ENCODE measurements at places on chromosomes 5 and 9.

DNA sequence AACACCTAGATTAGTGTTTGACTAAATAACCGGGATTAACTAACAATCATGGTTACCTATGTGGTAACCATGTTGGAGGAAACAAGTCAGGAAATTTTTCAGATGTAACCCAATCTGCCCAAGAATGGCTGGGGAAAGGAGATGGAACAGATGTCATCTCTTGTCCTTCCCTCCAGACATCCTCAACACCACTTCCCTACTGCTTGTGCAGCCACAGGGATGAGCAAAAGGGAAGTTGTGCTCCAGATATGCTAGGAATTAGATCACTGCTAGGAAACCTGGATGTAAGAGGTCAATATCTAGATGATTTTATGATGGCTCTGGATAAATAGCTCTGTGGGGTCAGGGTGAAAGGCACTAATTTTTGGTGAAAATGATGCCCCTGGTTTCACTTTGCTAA lies 61.3 kb upstream of the ELL2 start:
- H3K27me3 ChIP-seq: no peaks in the 10 kb centered on the region
- H3K4me1 ChIP-seq: peaks cover 17% of the 10 kb centered on the region
- DNase-seq: no peak
- peak overlapping the region; percentile 51 for H3K27ac ChIP-seq

- DNase-seq: no peak
- peaks cover 2% of the 10 kb centered on the region for H3K27me3 ChIP-seq
- no peaks in the 10 kb centered on the region for H3K36me3 ChIP-seq
- H3K4me3 ChIP-seq: no peak overlapping the region
- no peak overlapping the region for H3K27ac ChIP-seq
Observed at GRCh38 chr5:135233477-135233876, 165.6 kb downstream of the MACROH2A1 start.

GRCh38 chr5:147234825-147235635 lies at the start of gene STK32A:
STK32A (plus strand) TSS chr5:147235026; CDS start chr5:147239635, 4,609 bp downstream.
- DNase-seq: no peak
- no peaks in the 10 kb centered on the region for H3K36me3 ChIP-seq
- peaks cover 17% of the 10 kb centered on the region for H3K27me3 ChIP-seq
- peak within 1 kb of the TSS; percentile 33 for H3K4me3 ChIP-seq

- H3K27ac ChIP-seq: no peak overlapping the region
- DNase-seq: no peak
- no peaks in the 10 kb centered on the region for H3K27me3 ChIP-seq
- no peaks in the 10 kb centered on the region for H3K36me3 ChIP-seq
- peaks cover 5% of the 10 kb centered on the region for H3K4me1 ChIP-seq
- no peak overlapping the region for H3K4me3 ChIP-seq
Observed at GRCh38 chr5:17056141-17056631, 120.1 kb upstream of the MYO10 start.

GRCh38 chr9:70053864-70054263 lies 10.2 kb downstream of the MAMDC2 start:
- H3K4me3 ChIP-seq: no peak overlapping the region
- no peak for DNase-seq
- no peak overlapping the region for H3K27ac ChIP-seq
- H3K36me3 ChIP-seq: no peaks in the 10 kb centered on the region
- peaks cover 6% of the 10 kb centered on the region for H3K4me1 ChIP-seq
- no peaks in the 10 kb centered on the region for H3K27me3 ChIP-seq

DNA sequence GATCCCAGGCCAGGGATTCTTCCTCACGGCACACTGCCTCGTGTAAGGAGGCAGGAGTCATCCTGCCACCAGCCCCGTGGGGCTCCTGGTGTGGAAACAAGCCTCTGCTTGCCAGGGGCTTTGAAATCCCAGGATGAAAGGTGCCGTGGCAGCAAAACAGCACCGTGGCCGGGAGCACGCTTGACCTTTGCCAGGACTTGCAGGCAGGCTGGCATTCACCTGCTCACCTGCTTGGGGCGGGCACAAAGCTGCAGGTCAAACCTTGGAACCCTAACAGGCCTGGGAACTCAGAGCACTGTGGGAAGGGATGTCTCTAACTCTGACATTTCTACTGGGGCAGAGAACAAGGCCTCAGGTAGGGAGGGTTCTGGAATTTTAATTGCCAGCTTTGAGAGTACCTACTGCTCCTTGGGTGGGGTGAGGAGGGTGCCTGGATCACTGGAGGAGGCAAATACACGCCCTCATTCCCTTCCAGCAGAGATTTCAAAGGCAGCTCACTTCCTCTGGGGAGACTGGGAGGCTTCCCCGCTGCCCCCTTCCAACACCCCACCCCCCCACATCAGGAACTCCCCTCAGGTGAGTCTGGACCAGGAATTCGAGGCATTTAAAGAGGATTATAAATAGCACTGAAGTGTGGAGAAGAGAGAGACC lies 45.6 kb upstream of the STXBP1 start:
- peaks cover 35% of the 10 kb centered on the region for H3K4me1 ChIP-seq
- H3K27ac ChIP-seq: peak overlapping the region; percentile 97
- H3K27me3 ChIP-seq: no peaks in the 10 kb centered on the region
- H3K4me3 ChIP-seq: peak overlapping the region; percentile 92
- peaks cover 21% of the 10 kb centered on the region for H3K36me3 ChIP-seq
- DNase-seq: no peak

- no peaks in the 10 kb centered on the region for H3K4me1 ChIP-seq
- H3K27ac ChIP-seq: no peak within 1 kb of the TSS
- no peaks in the 10 kb centered on the region for H3K27me3 ChIP-seq
- H3K4me3 ChIP-seq: no peak within 1 kb of the TSS
Observed at GRCh38 chr5:140840978-140841962, at the start of gene PCDHA8. PCDHA8 (plus strand) TSS chr5:140841187; CDS start chr5:140841322, 135 bp downstream.

GRCh38 chr9:91017245-91017644 lies 215.6 kb downstream of the SYK start:
- no peaks in the 10 kb centered on the region for H3K27me3 ChIP-seq
- DNase-seq: no peak
- H3K27ac ChIP-seq: no peak overlapping the region
- H3K36me3 ChIP-seq: no peaks in the 10 kb centered on the region
- no peak overlapping the region for H3K4me3 ChIP-seq
- H3K4me1 ChIP-seq: no peaks in the 10 kb centered on the region

GRCh38 chr5:64532212-64532611 lies 26.4 kb downstream of the RGS7BP start:
- no peaks in the 10 kb centered on the region for H3K27me3 ChIP-seq
- no peaks in the 10 kb centered on the region for H3K4me1 ChIP-seq
- no peak for DNase-seq

DNA sequence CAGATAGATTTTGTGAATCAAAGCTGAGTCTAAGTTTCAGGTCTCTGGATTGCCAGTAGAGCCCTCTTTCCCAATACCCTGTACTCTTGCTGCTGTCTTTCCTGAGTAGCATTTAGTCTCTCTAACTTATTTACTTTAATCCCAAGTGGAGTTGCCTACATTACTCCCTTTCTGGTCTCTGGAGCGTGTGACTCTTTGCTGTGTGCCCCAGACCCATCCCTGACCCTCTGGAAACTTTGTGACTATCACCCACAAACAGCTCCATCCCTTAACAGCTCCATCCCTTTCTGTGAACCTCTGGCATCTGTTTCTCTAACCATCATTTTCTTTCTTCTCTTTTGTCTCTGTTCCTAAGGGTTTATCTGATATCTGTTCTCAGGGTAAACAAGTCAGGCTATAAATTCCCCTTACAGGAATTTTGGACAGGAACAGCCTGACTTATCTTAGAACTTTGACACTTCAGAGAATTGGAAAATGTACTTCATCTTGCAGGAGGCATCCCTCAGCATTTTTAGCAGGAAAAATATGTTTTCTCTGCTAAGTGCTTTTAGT lies 1167.1 kb upstream of the SEMA6A start:
- H3K36me3 ChIP-seq: no peaks in the 10 kb centered on the region
- no peaks in the 10 kb centered on the region for H3K27me3 ChIP-seq
- H3K4me3 ChIP-seq: no peak overlapping the region

- H3K4me1 ChIP-seq: no peaks in the 10 kb centered on the region
- peaks cover 10% of the 10 kb centered on the region for H3K27me3 ChIP-seq
- no peak overlapping the region for H3K27ac ChIP-seq
- no peak overlapping the region for H3K4me3 ChIP-seq
- H3K36me3 ChIP-seq: no peaks in the 10 kb centered on the region
- no peak for DNase-seq
Observed at GRCh38 chr5:177997319-177997670, 1.3 kb upstream of the PROP1 start.

GRCh38 chr9:75139201-75139600 lies 50.9 kb downstream of the OSTF1 start:
- no peak overlapping the region for H3K4me3 ChIP-seq
- DNase-seq: no peak
- H3K4me1 ChIP-seq: no peaks in the 10 kb centered on the region
- no peaks in the 10 kb centered on the region for H3K27me3 ChIP-seq
- no peak overlapping the region for H3K27ac ChIP-seq

- no peak overlapping the region for H3K27ac ChIP-seq
- no peak for DNase-seq
- peak overlapping the region; percentile 90 for H3K4me3 ChIP-seq
- no peaks in the 10 kb centered on the region for H3K36me3 ChIP-seq
- peaks cover 5% of the 10 kb centered on the region for H3K4me1 ChIP-seq
Observed at GRCh38 chr5:129904667-129905472, 605 bp downstream of the CHSY3 start.

GRCh38 chr5:34673463-34674125 lies 17.5 kb downstream of the RAI14 start:
- peaks cover 15% of the 10 kb centered on the region for H3K36me3 ChIP-seq
- no peaks in the 10 kb centered on the region for H3K27me3 ChIP-seq
- peaks cover 34% of the 10 kb centered on the region for H3K4me1 ChIP-seq
- H3K27ac ChIP-seq: peak overlapping the region; percentile 80
- no peak overlapping the region for H3K4me3 ChIP-seq

- no peaks in the 10 kb centered on the region for H3K36me3 ChIP-seq
- peak; percentile 64 for DNase-seq
- no peak overlapping the region for H3K4me3 ChIP-seq
Observed at GRCh38 chr9:109733690-109734089, 46.3 kb upstream of the PALM2AKAP2 start.

DNA sequence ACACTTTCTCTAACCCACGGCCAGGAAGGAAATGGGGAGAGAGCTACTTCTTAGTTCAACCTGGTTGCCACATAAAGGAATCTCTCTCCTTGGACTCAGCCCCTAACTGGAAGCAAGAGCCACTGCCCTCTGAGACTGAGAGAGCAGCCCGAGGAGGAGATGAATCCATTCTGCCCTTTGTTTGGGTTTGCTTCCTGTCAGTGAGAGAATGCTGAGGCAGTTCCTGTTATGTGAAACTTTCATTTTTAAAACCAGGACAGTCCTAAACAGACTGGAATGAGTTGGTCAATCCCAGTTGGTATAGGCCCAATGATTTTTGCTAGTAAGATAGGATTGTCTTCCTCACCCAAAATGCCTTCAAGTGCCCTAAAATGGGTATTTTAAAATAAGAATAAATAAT lies 205.1 kb downstream of the NTRK2 start:
- no peaks in the 10 kb centered on the region for H3K36me3 ChIP-seq

DNA sequence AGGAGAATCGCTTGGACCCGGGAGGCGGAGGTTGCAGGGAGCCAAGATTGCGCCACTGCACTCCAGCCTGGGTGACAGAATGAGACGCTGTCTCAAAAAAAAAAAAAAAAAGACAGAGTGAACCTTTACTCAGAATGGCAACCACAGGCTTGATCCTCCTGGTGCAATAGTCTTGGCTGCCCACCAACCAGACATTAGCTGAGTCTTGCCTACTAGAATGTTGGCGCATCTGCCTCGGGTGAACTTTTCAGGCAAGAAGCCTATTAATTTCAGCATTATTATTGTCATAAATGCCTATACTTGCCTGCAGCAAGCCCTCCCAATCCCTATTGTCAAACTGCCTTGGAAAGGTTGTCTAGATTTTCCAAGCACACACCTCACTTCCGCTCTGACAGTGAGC lies 4.2 kb downstream of the SERINC5 start:
- peak; percentile 40 for DNase-seq
- no peak overlapping the region for H3K4me3 ChIP-seq
- H3K27me3 ChIP-seq: no peaks in the 10 kb centered on the region
- no peak overlapping the region for H3K27ac ChIP-seq
- peaks cover 3% of the 10 kb centered on the region for H3K4me1 ChIP-seq

DNA sequence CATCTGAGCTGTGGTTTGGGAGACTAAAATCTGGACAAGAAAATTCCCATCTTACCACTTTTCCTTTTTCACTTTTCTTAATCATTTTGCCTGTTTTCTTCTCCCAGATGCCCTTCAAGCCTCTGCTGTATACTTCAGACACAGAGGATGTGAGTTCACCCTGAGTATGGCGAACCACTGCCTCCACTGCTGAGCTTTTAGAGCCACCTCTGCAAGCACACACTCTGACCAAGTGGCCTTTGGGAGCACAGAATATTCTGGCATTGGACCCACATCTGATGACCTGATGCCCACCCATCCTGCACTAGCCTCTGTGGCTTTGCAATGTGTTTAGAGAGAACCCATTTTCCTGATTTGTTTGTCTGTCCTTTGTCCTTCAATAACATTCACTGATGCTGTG lies 32.5 kb downstream of the TERT start:
- no peaks in the 10 kb centered on the region for H3K36me3 ChIP-seq
- no peaks in the 10 kb centered on the region for H3K4me1 ChIP-seq
- H3K27ac ChIP-seq: no peak overlapping the region
- DNase-seq: peak; percentile 6
- H3K27me3 ChIP-seq: no peaks in the 10 kb centered on the region

GRCh38 chr9:133692364-133692985 lies 45.7 kb downstream of the SARDH start:
- H3K4me1 ChIP-seq: no peaks in the 10 kb centered on the region
- no peak overlapping the region for H3K4me3 ChIP-seq
- no peak overlapping the region for H3K27ac ChIP-seq
- no peak for DNase-seq

- no peak for DNase-seq
- no peak overlapping the region for H3K4me3 ChIP-seq
- no peaks in the 10 kb centered on the region for H3K36me3 ChIP-seq
Observed at GRCh38 chr5:130545291-130545690, 619.8 kb downstream of the HINT1 start.

DNA sequence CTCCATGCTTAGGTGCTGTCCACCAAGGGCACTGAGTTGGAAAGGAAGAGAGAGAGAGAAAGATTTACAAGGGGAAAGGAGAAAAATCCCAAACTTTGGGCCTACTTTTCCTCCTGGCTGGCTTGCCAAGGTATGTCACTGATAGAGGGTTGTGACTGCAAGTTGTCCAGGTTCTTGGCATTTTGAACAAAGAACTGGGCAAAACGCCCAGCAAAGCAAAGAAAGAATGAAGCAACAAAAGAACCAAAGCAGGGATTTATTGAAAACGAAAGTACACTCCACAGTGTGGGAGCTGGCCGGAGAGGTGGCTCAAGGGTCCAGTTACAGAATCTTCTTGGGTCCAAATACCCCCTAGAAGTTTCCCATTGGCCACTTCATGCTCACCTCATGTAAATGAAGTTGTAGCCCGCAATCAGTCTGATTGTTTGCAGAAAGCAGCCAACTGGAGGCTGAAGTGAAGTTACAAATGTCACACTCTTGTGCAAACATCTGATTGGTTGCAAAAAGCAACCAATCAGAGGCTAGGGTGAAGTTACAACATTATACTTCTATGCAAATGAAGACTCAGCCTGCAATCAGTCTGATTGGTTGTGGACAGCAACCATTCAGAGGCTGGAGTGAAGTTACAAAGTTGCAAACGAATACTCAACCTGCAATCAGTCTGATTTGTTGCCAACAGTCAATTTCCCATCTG lies 263.5 kb downstream of the YTHDC2 start:
- H3K36me3 ChIP-seq: no peaks in the 10 kb centered on the region
- no peaks in the 10 kb centered on the region for H3K4me1 ChIP-seq
- no peaks in the 10 kb centered on the region for H3K27me3 ChIP-seq
- H3K4me3 ChIP-seq: peak overlapping the region; percentile 24

GRCh38 chr9:7770111-7770510 lies 29.5 kb downstream of the DMAC1 start:
- no peaks in the 10 kb centered on the region for H3K36me3 ChIP-seq
- H3K27ac ChIP-seq: no peak overlapping the region
- no peak overlapping the region for H3K4me3 ChIP-seq
- no peaks in the 10 kb centered on the region for H3K4me1 ChIP-seq
- H3K27me3 ChIP-seq: no peaks in the 10 kb centered on the region

- H3K4me1 ChIP-seq: no peaks in the 10 kb centered on the region
- H3K27me3 ChIP-seq: no peaks in the 10 kb centered on the region
- DNase-seq: peak; percentile 57
- no peaks in the 10 kb centered on the region for H3K36me3 ChIP-seq
Observed at GRCh38 chr5:126656401-126657007, 55.8 kb downstream of the PHAX start.
